ENCODE measurements at places on chromosomes 4 and X.
A peak's percentile ranks its signal among the peaks of the same experiment; 100 is the strongest.

GRCh38 chr4:139176302-139177048 lies 543 bp downstream of the ELF2 start:
- DNase-seq: peak; percentile 45

DNA sequence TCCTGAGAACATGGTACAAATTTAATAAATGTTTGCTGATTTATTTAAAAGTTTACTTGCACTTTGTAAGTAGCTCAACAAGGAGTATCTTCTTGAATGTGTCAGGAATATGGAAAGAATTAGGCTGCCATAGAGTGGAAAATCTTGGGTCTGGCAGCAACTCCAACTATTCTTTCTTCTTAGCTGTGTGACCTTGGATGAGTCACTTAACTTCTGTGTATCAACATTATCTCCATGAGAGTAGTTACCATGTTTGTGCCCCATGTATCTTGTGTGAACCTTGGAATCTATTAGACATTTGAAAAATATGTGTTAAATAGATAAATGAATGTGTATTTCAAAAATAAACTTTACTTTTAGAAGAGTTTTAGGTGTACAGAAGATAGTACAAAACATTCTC lies 348.8 kb downstream of the GBA3 start:
- DNase-seq: no peak

- peak; percentile 49 for DNase-seq
Observed at GRCh38 chrX:109890910-109891502, 111.9 kb upstream of the TMEM164 start.

- DNase-seq: peak; percentile 60
Observed at GRCh38 chrX:11239230-11239629, 54.0 kb upstream of the AMELX start.

DNA sequence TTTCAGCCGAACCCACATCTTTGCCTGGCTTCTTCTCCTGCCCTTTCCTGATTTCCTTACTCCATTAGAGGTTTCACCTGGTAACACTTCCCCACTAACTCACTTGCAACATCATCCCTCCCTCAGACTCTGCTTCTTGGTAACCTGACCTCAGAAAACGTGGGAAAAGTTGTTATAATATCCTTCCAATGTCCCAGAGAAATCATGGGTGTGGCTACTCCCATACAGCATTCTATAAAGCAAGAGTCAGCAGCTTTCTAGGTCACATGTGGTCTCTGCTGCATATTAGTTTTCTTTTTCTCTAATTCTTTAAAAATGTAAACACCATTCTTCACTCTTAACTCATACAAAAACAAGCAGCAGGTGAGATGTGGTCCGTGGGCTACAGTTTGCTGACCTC lies 283.1 kb upstream of the MAOA start:
- no peak for DNase-seq

All from fibroblast of skin of abdomen (primary cell).